KBM-7 (cell line): ENCODE measurements at places on chromosomes 12 and 14.

- no peak for DNase-seq
These were observed 23.4 kb downstream of the DLK1 start for GRCh38 chr14:100749967-100750597.

- DNase-seq = no peak
These were observed 303.0 kb downstream of the NUAK1 start for GRCh38 chr12:105835580-105836241.

GRCh38 chr12:89597770-89598169 lies 71.9 kb upstream of the POC1B start:
- no peak for DNase-seq

- peak; percentile 12 for DNase-seq
These were observed 1.9 kb downstream of the TEAD4 start for GRCh38 chr12:2960996-2961616.

DNA sequence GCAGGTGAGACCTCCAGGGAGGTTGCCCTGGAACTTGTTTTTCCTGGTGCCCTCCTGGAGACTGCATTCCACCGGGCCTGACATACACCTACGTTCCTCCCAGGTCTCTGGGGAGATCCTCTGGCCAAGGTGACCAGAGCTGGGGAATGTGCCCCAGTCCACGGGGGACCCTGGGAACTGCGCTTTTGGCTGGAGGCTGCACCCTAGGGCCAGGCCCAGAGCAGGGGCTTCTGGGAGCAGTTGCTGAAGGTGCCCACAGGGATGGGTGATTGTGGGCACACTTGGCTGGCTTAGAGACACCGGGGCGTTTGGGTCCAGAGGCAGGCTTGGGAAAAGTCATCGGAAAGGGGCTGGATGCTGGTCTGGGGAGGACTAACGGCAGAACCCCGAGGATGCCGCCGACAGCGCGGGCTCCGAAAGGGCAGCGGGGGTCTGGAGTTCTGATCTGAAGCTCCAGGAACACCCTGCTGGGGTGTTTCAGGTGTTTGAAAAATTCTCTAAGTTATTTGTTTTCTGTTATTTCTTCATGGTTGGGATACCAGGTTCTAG lies 36.5 kb upstream of the TDRD9 start:
- no peak for DNase-seq

DNA sequence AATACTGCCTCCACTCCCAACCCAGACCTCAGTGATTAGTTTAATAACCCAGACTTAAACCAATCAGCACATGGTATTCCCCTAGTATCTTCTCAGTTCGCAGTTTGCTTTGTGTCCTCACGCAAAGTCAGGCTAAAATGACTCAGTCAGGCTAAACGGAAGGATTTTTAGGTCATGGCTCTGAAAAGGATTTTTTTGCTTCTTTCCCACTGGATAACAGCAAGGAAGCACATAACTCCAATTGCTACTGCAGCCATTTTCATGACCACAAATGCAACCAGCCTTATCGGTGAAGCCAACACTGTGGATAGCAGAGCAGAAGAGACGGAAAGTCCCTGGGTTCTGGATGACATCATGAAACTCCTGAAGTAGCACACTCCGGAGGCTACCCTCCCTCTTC lies 67.7 kb downstream of the ZC3H14 start:
- DNase-seq = no peak

- DNase-seq = no peak
These were observed 11.9 kb downstream of the ESPL1 start for GRCh38 chr12:53279888-53280498.

DNA sequence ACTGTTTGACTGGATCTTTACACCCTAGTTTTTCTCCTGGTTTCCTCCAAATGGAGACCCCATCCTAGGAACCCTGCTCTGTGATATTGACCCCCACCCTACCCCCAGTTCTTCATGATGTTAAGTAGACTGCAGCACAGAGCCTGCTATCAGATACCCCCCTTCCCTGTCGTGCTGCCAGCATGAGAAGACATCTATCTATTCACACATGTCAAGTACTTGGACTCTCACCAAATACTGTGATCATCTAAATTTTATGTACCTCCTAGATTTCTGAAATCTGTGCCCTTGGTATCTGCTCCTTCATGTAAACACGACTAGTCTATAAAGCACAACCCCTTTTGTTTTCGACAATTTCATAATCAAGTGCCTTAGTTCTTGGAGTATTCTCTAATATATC lies 38.9 kb downstream of the FERMT2 start:
- DNase-seq = no peak
